Stimulated activated CD8-positive, alpha-beta memory T cell treated with anti-CD3 and anti-CD28 coated beads, Interleukin-7, amount 100 ng/mL, for 1 hour (primary cell): ENCODE measurements at places on chromosomes 7 and 10.
A peak's percentile ranks its signal among the peaks of the same experiment; 100 is the strongest.

GRCh38 chr7:44388089-44388970, 62.9 kb upstream of the CAMK2B start:
- no peak for DNase-seq

DNA sequence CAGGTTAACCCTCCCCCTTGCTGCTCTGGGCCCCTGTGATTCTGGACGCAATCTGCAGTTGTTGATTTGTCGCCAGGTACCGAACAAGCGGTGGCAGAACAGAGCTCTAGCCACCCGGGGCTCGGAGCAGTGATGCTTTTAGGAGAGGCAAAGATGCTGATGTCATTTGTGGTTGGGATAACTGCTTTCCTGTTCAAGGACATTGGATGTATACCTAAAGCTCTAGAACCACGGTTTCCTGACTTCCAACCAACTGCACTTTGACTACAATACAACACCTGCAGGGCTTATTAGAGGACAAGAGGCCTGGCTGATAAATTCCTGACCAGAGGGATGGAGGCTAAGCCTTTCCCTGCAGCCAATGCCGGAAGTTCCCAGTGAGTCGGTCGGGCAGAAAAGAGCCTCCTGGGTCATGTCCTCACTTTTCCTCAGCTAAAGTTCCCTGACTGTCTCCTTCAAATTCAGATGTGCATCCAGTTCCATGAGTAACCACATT, 6.5 kb upstream of the RBM20 start:
- DNase-seq: no peak

DNA sequence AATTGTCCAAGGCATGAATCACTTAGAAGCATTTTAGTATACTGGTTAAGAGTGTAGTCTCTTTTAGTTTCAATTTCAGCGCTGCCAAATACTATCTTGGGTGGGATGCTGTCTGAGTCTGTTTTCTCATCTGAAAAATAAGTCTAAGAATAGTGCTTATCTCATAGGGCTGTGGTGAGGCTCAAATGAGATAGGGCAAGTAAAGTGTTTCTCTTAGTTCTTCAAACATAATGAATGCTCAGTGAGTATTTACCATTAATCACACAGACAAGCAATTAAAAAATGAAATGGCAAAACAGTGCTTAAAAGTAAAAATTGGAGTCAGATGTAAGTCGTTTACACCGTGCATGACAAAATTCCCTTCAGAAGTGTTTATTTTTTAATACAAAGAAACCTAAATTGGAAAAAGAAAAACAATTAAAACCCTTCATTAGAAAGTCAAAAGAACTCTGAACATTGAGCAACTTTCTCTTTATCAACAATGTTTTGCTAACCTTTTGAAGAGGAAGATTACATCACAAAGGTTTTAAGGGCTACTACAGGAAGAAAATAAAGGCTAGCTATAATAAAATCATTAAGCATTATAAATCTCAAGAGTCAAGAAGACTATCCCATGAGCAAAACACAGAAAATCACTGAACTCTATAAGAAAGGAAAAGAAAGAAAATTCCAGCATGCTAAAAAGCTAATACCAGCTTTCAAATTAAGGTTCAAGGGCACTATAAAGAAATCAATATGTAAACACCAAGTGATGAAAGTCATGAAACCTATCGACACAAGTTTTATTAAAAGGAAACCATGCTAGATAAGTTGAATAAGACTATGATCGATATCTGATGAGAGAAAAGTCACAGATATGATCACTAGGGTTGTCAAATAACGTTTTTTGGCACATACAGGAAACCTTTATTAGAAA, 45.6 kb upstream of the C1GALT1 start:
- DNase-seq: no peak

GRCh38 chr10:57049096-57049495, 688.0 kb upstream of the ZWINT start:
- no peak for DNase-seq

DNA sequence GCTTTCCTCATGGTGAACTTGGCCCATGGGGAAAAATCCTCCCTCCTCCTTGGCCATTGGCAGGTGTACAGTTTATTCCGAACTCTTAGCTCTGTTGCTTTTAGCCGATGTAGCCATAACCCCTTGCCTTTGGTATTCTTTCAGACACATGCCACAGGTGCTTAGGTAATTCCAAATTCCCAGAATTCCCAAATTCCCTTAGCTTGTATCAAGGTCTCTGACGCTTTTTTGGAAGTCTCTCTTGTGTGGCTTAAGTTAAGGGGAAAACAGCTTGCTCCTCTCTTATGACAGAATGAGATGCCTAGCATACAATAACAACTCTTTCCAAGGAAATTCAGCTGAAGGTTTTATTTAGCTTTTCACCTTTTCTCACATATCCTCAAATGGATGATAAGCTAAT, 68.0 kb downstream of the SUGCT start:
- no peak for DNase-seq

DNA sequence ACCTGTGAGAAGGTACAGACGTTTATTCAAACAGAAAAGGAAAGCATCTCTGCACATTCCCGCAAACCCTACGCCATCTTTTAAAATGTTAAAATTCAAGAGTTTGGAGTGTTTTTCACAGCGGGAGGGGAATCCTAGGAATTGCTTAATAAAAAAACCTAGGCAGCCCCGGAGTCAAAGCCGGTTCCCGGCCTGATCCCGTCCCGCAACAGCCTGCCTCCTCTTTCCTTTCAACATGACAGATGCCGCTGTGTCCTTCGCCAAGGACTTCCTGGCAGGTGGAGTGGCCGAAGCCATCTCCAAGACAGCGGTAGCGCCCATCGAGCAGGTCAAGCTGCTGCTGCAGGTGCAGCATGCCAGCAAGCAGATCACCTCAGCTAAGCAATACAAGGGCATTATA, 123.0 kb upstream of the VSTM2A start:
- no peak for DNase-seq

DNA sequence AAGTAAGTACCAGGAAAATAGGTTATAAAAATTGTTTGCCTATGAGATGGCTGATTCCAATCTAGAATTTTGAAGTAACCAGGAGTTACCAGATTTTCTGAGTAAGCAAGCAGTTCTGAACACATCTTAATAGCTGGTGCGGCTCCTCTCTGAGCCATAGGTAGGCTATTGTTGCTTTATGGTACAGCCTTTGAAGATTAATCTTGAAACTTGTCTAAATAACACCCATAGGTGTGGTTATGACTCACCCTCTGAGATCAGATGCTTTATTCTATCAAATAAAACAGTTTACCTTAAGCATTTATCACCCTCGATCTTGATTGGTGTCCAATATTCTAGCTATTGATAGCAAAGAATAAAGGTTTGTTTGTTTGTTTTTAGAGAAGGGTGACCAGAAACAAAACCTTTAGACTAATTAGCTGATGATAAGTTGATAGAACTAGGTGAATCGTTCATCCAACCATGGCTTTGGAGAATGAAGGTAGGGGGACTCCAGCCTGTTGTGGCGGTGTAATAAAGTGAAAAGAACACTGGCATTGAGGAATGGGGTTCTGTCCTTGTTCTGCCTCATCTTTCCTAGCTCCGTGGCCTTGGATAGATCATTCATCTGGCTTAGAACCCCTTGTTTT, 72.2 kb downstream of the VTI1A start:
- DNase-seq: no peak

GRCh38 chr7:139629392-139630082, 106.1 kb downstream of the CLEC2L start:
- no peak for DNase-seq

DNA sequence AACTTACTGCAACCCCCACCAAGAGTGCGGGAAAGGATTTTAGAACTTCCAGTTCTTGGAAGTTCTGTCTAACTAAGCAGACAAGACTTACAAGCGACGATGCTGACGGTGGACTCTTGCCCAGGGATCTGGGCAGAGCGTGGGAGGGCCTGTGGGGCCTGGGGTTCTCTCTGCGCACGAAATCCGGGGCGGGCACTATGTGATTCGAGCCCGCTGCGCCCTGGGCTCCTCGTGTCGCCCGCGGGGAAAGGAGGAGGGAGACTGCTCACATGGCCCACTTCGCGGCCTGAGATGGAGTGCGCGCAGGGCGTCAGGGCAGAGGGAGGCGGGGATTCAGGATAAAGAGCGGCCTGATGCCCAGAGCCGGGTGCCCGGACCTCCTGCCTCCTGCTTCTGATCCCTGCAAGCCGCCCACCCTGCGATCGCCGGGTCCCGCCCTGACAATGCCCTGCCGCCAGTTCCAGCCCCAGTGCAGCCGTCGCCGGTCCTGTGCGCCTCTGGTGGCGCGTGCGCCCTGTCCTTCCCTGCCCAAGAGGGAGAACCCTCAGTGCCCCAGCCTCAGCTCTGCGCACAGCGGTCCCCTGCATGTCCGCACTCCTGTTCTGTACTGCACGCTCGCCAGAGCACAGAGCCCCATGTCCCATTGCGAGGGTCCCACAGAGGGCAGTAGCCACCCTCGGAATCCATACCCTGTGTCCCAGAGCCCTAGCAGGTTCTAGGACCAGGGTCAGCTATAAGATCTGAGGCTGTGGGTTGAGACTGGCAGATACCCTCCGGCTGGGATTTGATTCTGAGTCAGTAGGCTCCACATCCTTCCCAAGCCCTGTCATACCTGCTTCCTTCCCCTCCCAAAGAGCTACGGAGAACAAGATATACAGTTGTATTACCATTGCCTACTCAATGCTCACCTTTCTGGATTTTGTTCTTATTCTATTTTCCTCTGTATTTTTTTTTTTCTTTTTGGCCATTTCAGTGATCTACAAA, 99.4 kb upstream of the TMEM106B start:
- DNase-seq: no peak

- DNase-seq: no peak
Measured at GRCh38 chr10:96973809-96974747, 142.0 kb downstream of the LCOR start.

- DNase-seq: no peak
Measured at GRCh38 chr7:43584195-43584586, 1.3 kb downstream of the STK17A start.

DNA sequence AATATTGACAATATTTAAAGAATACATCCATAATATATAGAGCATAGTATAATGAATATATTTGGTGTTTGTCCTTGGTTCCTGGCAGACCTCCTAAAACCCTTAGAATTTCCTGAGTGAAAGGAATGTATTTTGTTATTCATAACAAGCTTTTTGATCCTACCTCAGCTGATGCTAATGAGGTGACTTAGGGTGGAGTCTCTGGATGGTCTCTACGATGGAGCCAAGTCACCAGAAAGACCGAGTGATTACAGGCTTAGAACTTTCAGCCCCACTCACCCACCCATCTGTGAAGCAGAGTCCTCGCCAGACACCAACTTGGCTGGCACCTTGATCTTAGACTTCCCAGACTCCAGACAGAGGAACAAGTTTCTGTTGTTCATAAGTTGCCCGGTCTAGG, 35.9 kb downstream of the UPF2 start:
- no peak for DNase-seq

- DNase-seq: no peak
Measured at GRCh38 chr7:158016180-158017097, 571.2 kb downstream of the PTPRN2 start.

GRCh38 chr7:148972375-148972774, 55.9 kb downstream of the PDIA4 start:
- DNase-seq: no peak

DNA sequence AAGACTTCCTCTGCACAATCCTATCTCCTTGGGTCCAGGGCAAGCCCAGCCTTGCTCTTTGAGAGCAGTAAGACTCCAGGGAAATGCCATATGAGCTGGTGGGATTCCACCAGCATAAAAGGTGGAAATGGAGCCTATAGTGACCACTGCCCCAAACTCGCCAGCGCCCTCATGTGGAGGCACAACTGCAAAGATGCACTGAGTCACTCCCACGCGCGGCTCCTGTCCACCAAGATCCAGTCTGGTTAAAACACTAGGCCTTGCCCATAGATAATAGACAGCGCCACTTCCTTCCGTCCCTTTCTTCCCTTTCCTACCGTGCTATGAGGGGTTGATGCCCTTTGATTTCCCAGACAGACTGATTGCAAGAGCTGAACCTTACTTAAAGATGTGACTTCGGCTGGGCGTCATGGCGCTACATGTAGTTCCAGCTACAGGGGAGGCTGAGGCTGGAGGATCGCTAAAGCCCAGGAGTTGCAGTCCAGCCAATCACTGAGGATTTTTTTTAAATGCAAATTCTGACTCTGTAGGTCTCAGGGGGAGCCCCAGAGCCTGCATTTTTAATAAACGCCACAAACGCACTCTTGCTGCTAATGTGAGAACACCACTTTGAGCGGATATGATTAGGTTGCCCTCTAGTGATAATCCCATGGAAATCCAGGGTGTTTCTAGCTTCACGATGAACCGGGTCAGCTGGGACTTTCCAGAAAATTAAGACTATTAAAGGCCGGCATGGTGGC, 136.5 kb downstream of the EPC1 start:
- no peak for DNase-seq

DNA sequence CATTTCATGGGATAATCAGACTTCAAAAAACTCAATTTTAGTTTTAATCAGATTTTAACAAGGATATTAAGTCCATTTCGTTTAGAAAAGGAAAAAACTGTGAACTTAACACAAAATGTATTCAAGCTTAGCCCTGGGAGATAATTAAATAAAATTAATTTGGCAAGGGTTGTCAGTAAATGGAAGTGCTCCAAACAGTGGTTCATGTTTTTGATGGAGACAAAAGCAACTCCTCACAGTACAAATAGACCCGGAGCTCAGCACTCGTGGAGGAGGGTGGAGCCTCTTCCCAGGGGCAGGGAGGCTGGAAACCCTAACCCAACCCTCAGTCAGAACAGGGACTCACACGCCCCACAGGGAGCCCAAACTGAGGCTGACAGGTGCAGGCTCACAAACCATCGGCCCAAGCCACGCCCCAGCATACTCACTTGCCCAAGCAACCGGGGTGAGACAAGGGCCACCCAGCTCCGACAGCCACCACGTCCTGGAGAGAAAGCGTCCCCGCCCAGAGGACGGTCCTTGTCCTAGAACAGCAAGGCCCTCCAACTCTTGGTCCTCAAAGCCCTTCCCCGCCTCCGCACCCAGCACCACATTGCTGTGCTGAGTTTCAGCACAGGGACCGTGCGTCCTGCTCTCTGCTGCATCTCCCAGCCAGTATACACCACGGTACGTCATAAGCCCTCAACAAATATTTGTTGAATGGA, 39.8 kb downstream of the MAD1L1 start:
- DNase-seq: no peak

- no peak for DNase-seq
Measured at GRCh38 chr7:126472825-126473224, 779.9 kb downstream of the GRM8 start.

GRCh38 chr7:117323305-117323850, 520 bp upstream of the WNT2 start:
- DNase-seq: no peak

- no peak for DNase-seq
Measured at GRCh38 chr7:25522727-25523126, 294.4 kb upstream of the NPVF start.

GRCh38 chr7:31047313-31048146, 4.6 kb upstream of the ADCYAP1R1 start:
- DNase-seq: no peak

GRCh38 chr10:16948361-16948760, 131.1 kb upstream of the RSU1 start:
- peak; percentile 11 for DNase-seq

- DNase-seq: no peak
Measured at GRCh38 chr10:124992462-124993344, 50.8 kb downstream of the ZRANB1 start.

- DNase-seq: no peak
Measured at GRCh38 chr7:19009241-19009935, 108.0 kb downstream of the TWIST1 start.

GRCh38 chr7:104956753-104957450, 57.1 kb upstream of the KMT2E start:
- DNase-seq: no peak

GRCh38 chr7:73861305-73861704, 346 bp downstream of the TMEM270 start:
- DNase-seq: no peak

- DNase-seq: no peak
Measured at GRCh38 chr10:1102416-1102815, 46.2 kb downstream of the WDR37 start.

GRCh38 chr7:131733604-131734003, 177.2 kb upstream of the PODXL start:
- DNase-seq: no peak
